Activated T-cell treated with anti-CD3 and anti-CD28 coated beads, Interleukin-2, amount 50 U/mL, for 1 hour (primary cell): ENCODE measurements at places on chromosomes 13 and 19.

DNA sequence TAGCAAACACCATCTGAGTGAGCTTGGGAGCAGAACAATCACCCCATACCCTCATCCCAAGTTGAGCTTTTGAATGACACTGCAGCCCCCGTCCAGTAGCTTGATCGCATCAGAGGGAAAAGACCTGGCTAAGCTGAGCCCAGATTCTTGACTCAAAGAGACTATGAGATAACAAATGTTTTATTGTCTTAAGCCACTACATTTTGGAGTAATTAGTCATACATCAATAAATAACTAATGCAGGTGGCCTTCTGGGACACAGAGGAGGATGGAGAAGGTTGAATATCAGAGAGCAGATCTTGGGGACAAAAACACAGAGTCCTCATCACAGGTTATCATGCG, 24.6 kb upstream of the IGSF23 start:
- no peak for DNase-seq

DNA sequence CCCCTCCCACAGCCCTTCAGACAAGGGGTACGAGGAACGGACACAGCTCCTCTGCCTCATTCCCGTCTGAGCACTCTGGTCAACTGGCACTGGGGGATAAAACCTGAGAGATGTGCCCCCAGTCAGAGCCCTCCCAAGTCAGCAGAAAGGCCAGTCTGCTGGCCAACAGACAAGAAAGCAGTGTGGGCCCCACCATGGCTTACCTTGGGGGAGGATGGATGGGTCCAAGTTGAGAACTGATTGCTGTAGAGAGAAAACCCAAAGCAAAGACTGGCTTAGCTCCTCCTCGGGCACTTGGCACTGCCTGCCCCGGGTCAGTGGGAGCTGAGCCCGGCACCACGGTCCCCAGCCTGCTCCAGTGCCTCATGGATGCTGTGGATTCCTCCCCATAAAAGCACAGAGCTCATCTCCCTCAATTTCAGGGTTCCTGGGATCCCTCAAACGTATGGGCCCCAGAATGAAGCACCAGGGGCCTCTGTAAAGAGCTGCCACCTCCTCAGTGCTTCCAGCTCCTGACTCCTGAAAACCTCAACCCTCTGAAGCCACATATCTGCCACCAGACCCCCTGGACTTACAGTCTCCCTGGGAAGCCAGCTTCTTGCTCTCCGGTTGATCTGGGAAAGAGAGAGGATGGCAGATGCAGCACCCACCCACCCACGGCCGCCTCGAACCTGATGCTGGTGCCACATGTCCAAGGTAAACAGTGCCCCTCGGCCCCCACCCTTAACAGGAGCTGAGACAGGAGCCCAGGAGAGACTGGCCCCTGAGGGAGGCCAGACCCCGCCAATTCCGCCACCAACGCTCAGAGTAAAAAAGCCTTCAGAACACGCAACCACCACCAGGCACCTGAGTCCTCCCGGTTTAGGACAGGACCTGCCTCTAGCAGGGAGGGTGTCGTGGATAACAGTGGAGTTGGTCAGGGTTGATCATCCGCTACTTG, 3.3 kb downstream of the KHSRP start:
- no peak for DNase-seq

DNA sequence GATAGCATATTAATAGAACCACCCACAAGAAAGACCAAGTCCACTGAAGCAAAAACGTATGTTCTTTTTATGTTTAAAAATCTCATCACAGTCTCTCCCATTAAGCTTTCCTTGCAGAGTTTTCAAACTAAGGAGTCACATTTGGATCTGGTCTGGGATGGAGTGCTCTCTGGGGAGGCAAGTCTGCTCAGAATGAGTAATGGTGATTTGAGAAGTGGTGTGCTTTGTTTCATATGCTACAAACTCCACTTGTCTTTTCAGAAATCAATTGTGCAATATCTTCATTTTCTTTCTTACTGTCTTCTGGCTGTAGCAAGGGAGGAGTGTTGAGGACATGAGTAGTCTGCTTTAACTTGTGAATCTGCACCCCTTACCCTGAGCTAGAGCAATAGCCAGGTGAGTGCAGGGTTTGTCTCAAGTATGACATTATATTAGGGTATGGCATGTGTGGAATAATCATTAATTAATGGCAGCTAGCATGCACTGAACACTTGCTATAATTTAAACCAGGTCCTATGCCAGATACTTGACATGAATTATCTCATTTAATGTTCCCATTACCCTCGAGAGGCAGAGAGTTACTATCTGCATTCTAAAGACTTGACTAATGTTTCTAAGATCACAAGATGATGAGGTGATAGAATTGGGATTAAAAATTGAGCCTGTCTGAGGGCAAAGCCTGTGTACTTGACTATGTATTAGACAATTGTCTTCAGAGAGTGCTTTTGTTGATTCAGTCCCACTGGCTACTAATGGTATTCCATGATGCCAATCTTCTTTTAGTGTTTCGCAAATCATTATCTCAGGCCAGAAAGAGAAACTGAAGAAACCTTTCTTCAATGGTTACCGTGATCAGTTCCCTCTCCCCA, 171.8 kb downstream of the GPC6 start:
- no peak for DNase-seq

DNA sequence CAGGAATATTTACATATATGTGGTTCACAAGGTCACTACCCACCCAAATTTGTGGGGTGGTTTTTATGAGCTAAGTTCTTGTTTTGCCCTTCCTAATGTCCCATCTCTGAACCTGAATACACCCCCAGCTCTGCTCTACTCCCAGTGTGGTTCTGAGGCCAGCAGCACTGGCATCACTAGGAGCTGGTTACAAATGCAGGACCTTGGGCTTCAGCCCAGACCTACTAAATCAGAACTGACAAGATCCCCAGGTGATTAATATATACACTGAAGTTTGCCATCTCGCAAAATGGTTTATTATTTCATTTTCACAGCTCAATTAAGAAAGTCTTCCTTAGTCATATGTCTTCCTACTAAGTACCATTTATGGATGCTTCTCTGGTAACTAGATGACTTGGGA, 67.9 kb downstream of the FOXO1 start:
- no peak for DNase-seq

- DNase-seq, result no peak
Measured at GRCh38 chr13:35349052-35349451, 127.4 kb downstream of the MAB21L1 start.

- no peak for DNase-seq
Measured at GRCh38 chr13:108323031-108323430, 53.5 kb downstream of the TNFSF13B start.

- DNase-seq, result peak; percentile 77
Measured at GRCh38 chr19:40612831-40613689, 11.9 kb downstream of the LTBP4 start.

GRCh38 chr13:93226623-93227279, at the start of gene GPC6:
GPC6 (plus strand) TSS chr13:93226807.
- DNase-seq, result no peak

GRCh38 chr13:110138700-110139036, 168.3 kb downstream of the COL4A1 start:
- no peak for DNase-seq

DNA sequence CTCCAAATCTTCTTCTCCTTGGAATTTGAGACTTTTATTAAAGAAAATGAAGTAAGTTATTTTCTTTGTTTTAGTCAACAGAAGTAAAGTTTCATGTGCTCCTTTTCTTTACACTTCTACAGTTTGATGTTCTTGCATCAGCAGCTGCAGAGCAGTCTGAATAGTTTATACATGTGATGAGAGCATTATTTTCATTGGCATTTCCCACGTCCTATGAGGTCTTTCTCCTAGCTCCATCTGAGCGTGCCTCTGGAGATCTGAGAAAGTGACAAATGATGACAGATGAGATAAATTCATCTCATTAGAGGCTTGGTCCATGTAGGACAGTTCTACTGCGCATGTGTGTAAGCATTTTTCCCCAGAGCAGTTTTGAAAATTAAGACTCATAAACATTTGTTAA, 1290.0 kb downstream of the UQCRFS1 start:
- DNase-seq, result no peak

DNA sequence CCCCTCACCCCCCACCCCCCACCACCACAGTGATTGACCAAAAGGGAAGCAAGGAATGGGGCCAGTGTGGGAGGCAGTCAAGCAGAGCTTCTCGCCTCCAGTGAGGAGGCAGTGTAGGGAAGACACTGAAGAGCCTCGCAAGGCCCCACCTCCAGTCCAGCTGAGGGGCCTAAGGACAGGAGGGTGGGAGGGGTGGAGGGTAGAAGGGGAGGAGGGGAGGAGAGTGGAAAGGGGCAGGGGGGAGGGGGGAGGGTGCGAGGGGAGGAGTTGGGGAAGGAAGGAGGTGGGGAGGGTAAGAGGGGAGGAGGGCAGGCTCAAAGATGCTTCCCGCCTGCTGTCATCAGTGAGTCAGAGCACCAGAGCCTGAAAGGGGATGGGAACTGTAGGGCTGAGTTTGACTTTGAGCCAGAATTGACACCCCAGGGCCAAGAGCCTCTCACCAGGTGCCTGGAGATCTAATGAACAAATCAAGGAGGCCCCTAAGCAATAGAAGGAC, 786.2 kb downstream of the UQCRFS1 start:
- no peak for DNase-seq

DNA sequence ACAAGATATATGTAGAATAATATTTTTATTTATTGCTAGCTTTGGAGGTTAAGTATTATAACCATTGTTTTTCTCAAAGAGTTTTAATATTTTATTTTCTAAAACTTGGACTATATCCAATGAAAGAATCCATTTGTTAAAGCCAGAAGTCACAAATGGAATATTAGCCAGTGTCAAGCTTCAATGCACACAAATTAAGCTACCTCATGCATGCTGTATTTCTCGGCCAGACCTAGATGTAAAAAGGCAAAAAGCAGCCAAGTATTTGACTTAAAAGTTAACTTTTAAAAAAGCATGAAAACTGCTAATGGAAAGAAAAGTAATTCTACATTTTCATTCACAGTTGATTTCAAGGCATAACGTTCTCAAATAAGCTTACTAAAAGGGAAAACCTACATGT, 160.0 kb upstream of the ATXN8OS start:
- DNase-seq, result no peak

GRCh38 chr19:11435833-11436313, 438 bp downstream of the PRKCSH start:
- DNase-seq, result no peak

DNA sequence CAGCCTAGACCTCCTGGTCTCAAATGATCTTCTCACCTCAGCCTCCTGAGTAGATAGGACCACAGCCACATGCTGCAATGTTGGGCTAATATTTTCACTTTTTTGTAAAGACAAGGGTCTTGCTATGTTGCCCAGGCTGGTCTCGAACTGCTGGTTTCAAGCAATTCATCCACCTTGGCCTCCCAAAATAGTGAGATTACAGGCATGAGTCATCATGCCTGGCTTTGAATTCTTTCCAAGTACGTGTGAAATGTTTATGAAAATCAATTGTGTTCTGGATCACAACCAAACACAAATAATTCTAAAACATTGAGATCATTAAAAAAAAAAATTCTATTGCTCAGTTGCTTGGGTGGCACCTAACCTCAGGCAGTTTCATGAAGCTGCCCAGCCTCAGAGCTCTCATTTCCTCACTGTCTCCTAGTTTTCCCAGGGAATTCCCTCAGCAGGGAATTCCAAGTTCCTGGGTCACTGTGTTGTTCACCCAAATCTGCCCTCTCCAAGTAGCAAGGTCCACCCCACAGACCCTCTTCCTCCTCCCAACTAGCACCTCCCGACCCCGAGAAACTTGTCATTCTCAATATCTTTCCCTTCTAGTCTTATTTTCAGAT, 44.8 kb downstream of the ING1 start:
- DNase-seq, result no peak

GRCh38 chr13:95754069-95754468, 77.1 kb downstream of the DNAJC3 start:
- DNase-seq, result no peak

- DNase-seq, result no peak
Measured at GRCh38 chr13:110206185-110206584, 100.8 kb downstream of the COL4A1 start.

- DNase-seq, result no peak
Measured at GRCh38 chr13:98265692-98266551, 88.9 kb upstream of the RNF113B start.

DNA sequence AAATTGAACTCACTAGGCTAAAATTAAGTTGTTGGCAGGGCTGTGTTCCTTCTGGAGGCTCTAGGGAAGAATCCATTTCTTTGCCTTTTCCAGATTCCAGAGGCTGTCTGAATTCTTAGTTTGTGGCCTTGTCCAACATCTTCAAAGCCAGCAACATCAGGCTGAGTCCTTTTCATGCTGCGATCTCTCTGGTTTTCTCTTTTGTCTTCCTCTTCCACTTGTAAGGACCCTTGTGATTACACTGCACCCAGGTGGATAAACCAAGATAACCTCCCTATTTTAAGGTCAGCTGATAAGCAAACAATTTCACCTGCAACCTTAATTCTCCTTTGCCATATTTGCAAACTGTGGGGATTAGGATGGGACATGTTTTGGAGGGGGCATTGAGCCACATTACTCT, 11.5 kb downstream of the UTP14C start:
- no peak for DNase-seq

- peak; percentile 82 for DNase-seq
Measured at GRCh38 chr19:38729653-38730469, 14.4 kb downstream of the CAPN12 start.

DNA sequence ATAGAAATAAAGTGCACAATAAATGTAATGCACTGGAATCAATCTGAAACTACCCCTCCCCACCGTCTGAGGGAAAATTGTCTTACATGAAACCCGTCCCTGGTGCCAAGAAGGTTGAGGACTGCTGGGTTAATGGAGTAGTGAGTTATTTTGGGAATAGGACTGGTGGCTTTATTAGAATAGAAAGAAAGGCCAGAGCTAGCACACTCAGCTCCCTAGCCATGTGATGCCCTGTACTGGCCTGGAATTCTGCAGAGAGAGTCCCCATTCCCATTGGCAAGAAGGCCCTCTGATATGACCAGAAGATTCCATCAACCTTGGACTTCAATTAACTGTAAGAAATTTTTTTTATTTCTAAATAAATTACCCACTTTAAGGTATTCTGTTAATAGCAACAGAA, 393.5 kb upstream of the PCDH9 start:
- no peak for DNase-seq

GRCh38 chr19:49843265-49843664, 7.7 kb upstream of the PTOV1 start:
- DNase-seq, result no peak

GRCh38 chr13:77628170-77628569, 69.3 kb upstream of the SLAIN1 start:
- no peak for DNase-seq

DNA sequence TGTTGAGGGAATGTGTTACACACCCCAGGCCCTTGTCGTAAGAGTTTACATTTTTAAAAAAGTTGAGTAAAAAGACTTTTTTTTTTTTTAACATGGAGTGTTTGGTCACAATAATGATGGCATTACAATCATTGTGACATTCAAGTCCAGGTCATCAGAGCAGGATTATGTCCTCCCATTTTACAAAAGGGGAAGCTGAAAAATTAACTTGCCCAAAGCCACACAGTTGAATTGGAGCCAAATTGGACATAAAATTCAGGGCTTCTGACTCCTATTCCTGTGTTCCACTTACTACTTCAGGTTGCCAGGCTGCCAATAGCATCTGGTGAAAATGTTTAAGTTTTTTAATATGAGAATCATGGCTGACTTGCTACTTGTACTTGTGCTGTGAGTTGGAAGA, 49.3 kb downstream of the DLEU7 start:
- DNase-seq, result no peak

GRCh38 chr19:45137179-45137761, 23.5 kb downstream of the NKPD1 start:
- no peak for DNase-seq
